ENCODE measurements at places on chromosomes 6 and 20.

GRCh38 chr6:74289884-74290283, 593.9 kb downstream of the CD109 start:
- no peak for DNase-seq

DNA sequence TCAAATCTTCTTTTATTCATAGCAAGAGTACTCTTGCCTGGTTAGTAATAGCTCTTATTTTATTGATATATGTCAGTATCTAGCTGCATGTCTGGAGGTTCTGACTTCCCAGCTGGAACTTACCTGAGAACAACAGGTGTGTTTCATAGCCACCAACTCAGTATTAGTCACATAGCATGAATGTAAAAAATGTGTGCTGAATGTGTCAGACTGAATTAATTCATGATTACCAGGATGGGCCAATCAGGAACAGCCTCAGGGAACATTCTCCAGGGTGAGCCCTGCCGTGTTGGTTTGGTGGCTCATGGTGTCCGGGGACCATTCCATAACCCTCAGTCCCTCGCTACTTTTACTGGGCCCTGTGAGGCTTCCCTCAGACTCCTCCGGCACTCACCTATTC, 99.7 kb downstream of the TULP4 start:
- DNase-seq, result no peak

- no peak for DNase-seq
These were observed 43.6 kb upstream of the CCN6 start for GRCh38 chr6:112010328-112010727.

GRCh38 chr6:107330168-107330567, 129.2 kb downstream of the PDSS2 start:
- no peak for DNase-seq

DNA sequence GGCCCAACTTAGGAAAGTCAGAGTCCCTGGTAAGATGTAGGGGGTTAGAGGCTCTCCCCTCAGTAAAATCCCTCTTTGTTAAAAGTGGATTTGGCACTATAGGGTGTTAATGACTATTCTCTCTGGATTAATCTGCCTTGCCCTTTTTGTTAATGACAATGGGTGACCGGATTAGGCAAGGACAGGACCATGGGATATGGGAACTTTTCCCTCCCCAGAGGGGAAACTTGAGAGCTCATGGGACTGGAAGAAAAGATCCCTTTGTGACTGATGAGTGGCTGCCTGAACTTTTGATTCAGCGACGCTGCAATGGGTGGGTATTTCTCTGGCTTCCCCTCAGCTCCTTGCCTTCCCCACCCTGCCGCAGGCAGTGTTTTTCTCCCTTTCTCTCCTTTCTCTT, 12.2 kb upstream of the TAAR9 start:
- DNase-seq, result no peak

DNA sequence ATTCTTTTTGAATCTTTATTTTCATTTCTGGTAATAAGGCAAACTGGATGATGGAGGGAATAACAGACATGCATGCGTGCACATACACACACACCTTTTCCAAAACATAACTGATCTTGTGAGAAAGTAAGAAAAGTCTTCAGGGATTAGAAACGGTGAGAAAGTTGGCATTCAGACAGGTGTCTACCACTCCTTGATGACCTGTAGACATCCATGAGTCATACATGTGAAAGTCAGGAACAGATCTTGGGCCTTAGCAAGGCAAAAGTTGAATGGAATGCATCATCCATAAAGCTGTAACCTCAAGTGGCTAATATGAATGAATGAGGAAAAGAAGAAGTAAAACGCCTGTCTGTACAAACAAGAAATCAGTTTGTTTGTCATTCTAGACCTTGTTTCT, 97.3 kb downstream of the GRIK2 start:
- no peak for DNase-seq

GRCh38 chr20:53480913-53481312, 112.7 kb downstream of the ZNF217 start:
- DNase-seq, result no peak

DNA sequence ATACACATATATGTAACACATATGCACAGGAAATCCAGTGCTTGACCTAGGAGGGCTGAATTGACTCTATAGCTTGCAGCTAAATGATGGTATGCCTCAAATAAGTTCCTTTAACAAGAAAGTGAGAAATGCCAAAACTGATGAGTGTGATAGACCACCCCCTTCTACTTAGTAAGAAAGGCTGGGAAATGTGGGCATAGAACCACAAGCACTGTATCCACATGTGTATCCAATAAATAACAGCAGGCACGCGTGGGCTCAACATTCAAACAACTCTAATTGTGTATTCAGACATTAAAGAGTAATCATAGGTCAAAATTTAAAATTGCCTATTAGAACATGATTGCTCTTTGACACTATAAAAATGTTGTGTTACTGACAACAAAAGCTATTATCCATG, 54.1 kb downstream of the FAM83B start:
- no peak for DNase-seq

DNA sequence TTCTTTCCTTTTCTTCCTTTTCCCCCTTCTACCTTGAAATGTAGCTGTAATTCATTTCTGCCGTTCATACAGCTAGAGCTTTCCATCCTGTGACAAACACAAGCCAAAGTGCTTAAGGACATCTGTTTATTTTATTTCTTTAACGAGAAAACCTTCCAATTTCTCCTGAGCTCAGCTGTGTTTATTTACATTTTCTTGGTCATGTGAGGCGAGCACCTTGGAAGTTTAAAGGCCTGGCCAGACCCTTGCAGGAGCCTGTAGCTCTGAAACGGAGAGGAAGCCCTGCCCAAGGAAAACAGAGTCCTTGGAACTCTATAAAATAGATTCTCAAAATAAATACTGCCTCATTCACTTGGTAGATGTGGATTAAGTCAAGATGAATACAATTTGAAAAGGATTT, 223.1 kb downstream of the EYA2 start:
- no peak for DNase-seq

DNA sequence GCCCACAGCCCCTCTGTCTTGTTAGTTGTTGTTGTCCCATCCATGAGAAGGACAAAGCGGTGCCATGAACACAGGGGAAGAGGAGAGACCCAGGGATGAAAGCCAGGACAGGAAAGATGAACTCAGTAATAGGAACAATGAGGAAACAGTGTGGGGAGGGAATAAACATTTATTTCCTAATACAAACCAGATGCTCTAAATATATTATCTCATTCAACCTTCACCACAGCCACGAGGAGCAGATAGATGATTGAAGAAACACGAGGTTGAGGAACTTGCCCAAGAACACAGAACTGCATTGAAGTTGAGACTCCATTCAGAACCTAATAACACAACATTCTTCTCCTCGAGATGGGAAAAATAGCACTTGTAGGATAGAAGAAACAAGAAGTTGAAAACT, 53.0 kb upstream of the AIG1 start:
- DNase-seq, result no peak

GRCh38 chr6:157107915-157108651, 215.2 kb downstream of the TMEM242 start:
- no peak for DNase-seq

GRCh38 chr6:39778581-39779255, 13.5 kb upstream of the DAAM2 start:
- no peak for DNase-seq

- DNase-seq, result no peak
These were observed 288.2 kb upstream of the MAN1A1 start for GRCh38 chr6:119637768-119638167.

- DNase-seq, result no peak
These were observed 74.7 kb downstream of the CD83 start for GRCh38 chr6:14192216-14192788.

DNA sequence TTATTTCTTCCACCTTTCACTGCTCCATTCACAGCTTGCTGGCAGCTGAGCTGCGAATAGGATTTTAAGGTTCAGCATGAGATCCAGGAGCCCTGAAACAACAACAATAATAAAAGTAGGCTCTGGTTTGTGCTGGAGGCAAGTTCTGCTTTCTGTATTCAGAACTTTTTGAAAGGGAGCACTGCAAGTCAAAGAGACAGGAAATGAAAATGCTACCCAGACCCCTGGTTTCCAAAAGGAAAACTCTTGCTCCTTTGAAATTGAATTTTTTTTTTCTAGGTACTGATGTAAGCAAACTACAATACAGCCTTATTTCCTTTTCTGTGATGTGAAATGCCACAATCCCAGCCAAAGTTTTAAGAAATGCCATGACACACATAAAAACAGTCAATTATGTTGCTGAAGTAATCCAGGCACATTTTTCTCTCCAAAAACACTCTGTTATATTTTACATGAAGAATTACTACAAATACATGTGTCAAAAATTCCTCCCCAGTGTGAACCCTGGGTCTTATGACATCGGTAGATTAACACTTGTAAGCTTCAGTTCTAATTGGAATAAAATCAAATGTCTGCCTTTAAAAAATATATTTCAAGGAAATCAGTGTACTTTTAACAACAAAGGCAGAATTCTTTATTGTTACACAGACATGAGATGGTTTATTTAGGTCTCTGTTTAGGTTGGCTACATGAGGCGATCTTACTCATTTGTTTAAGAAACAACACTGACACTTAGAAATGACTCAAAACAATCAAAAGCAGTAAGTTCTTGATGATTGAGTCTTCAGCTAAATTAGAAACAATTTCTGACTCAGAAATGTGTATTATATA, 656.7 kb downstream of the EPHA7 start:
- DNase-seq, result no peak

GRCh38 chr6:94052749-94053148, 633.4 kb upstream of the EPHA7 start:
- DNase-seq, result no peak

DNA sequence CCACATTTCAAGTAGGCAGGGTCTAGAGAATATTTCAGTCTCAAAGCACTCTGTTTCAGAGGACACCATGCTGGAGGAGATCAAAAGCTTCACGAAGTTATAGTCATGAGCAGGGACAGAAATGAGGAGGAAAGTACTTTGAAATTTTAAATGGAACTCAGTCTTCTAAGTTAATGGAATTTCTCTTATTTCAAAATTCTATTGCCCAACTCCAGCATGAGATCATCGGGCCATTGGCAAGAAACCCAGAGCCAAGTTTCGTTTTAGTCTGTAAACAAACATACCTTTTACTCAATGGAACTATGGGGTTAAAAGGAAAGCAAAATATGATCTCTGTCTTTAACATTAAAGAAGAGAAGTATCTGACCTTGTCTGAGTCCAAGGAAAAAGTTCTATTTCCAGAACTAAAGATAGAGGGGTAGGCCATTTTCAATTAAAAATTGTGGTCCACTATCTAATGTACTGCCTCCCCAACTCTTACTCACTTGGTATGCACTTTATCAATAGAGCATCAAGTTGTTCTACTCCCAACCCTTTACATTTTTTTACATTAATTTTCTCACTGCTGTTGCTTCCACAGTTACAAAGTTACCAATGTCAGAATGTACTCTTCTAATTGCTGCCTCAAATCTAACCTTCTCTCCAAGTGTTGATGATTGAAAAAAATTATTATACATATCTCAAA, 235.3 kb upstream of the NRSN1 start:
- no peak for DNase-seq

DNA sequence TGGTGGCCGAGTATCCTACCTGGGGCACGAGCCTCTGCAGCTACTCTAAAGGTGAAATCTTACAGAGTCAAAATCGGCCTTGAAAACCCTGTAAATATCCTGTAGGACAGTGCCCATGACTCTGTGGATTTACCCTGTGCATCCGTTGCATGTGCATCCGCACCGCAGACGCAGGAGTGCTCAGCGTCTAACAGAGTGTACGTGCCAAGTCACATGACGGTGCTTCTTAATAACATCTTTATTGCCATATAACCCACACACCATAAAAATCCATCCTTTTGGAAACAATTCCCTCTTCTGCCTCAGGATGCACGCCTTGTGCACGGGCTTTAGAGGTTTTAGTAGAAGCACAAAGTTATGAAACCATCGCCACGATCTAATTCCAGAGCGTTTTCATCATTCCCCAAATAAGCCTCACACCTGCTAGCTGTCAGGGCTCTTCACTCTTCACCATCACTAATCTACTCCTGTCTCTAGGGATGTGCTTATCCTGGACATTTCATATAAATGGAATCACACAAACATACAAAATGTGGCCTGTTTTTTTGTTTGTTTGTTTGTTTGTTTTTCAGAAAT, 384.5 kb upstream of the SULF2 start:
- no peak for DNase-seq

- DNase-seq, result no peak
These were observed 74.4 kb downstream of the NFATC2 start for GRCh38 chr20:51467956-51468626.

GRCh38 chr6:87059943-87060342, 35.0 kb downstream of the CGA start:
- no peak for DNase-seq

DNA sequence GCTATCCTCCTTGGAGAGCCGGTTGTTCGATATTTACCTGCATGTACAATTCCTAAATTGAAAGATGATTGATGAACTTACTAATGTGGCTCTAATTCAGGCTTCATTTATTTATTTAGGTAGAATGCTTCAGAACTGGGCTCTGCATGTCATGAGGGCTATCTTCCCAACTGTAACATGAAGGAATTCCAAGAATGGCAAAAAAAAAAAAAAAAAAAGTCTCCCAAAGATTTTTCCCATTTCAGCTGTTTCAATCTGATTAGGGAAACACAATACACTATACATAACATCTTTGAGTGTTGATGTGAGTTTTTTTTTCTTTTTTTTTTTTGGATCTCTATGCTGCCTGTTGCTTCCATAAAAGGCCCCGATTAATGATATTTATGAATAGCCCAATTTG, 120.1 kb upstream of the SHLD1 start:
- DNase-seq, result no peak

GRCh38 chr20:53875452-53875851, 194.9 kb downstream of the BCAS1 start:
- DNase-seq, result no peak

DNA sequence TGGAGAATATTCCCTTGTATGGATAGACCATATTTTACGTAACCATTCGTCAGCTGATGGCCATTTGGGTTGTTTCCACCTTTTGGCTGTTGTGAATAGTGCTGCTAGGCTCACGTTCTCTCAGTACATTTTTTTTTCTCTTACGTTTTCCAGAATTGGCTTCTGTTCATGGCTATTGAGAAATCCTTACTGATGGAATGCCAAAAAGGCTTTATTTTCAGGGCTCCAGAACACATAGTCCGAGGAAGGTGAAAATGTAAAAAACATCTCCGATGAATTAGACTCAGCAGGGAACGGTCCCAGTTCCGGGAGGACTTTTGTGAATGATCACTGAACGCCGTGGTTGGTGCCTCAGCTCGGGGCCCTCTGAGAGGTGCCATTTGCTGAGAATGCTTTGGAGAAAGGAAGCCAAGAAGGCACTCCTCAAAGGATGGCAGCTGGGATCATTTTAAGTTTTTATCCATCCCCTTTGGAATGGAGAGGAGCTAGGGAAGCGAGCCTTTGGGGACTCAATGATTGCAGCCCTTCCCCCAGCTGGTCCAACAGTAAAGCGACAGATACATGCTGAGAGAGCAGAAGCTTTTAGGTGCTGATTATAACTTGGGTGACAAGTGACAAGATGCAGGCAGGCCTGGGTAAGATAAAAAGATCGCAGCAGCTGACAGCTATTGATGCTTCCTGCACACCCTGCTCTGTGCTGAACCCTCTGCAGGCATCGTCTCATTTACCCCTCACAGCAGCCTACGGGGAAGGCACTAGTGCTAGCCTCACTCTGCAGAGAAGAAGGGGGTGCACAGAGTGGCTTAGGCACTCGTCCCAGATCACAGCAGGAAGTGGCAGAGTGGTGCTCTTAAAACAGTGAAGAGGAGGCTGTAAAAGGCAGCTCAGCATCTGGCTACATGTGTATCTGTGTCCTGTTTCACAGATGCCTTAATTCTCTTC, 133.4 kb upstream of the KCNG1 start:
- DNase-seq, result no peak

Data from NCI-H1048 (cell line).